ENCODE measurements at places on chromosomes 2 and 18. TPM values are rescaled to one million over a fixed set of nuclear protein-coding genes. Genes with fewer than 3 reads are reported as not detected.

ANO7 gene
- 1.6 TPM for total RNA-seq

STARD6 gene
- total RNA-seq, result 0.33 TPM

LCT gene
- total RNA-seq, result not detected

MYOM1 gene
- total RNA-seq, result 0.10 TPM

G6PC2 gene
- total RNA-seq, result not detected

RAPH1 gene
- 51.4 TPM for total RNA-seq

SLC11A1 gene
- under 0.01 TPM for total RNA-seq

SH3RF3 gene
- 14.3 TPM for total RNA-seq

SULT1C2 gene
- total RNA-seq, result not detected

All from vein endothelial cell (primary cell).